ENCODE measurements at places on chromosomes 16 and 17. TPM values are rescaled to one million over a fixed set of nuclear protein-coding genes. Genes with fewer than 3 reads are reported as not detected.

DNA sequence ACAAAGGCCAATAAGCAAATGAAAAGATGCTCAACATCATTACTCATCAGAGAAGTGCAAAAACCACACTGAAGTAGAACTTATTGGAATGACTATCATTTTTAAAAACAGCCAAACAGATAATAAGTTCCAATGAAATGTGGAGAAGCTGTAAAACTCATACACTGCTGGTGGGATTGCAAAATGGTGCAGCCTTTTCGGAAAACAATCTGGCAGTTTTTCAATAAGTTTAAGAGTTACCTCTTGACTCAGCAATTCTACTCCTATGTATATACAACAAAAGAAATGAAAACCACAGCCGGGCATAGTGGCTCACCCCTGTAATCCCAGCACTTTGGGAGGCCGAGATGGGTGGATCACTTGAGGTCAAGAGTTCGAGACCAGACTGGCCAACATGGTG is 49.3 kb downstream of the AKAP10 start:
- no peak for DNase-seq

ASPHD1 gene
- 1.6 TPM for polyA plus RNA-seq

CFAP97D1 gene
- polyA plus RNA-seq, result not detected

HBZ gene
- 0.16 TPM for polyA plus RNA-seq

- no peak for DNase-seq
Measured at GRCh38 chr16:56734429-56734828, 4.5 kb downstream of the NUP93 start.

DNA sequence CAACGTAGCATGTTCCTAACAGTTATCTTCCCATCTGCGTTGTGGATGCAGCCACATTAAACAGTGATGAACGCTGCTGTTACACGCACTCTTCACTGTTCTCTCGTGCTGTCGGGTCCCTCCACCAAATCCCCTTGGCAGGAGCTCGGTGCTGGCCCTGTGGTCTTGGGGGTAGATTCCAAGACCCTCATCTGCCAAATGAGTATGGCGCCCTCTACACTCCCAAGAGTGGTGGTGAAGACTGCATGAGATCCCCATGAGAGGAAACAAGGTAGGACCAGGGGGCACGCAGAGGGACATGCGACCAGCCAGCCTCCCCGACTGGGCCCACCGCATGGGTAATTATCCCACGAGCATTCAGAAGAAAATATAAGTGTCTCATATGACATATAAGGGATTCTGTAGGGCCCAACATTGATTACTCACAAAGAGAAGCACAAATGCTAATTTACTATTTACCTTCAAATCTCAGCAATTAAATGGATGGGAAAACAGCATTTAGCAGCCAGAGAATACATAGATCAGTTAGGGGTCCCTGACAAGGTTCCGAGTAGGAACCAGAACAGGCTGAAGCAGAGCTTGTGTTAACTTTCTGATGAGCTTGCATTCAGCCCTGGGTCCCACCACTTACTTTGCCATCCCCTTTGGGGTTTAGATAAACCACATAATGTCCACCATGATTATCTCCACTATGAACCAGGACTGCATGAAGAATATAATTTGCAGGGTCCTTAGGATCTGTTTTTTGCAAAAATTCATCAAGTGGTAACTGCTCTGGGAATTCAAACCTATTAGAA is 23.8 kb downstream of the LITAFD start:
- DNase-seq, result no peak

- no peak for DNase-seq
Measured at GRCh38 chr16:17724242-17724898, 253.6 kb upstream of the XYLT1 start.

- no peak for DNase-seq
Measured at GRCh38 chr17:47301831-47302230, 21.9 kb upstream of the EFCAB13 start.

- DNase-seq, result no peak
Measured at GRCh38 chr17:72682605-72683004, 409.9 kb downstream of the SLC39A11 start.

DNA sequence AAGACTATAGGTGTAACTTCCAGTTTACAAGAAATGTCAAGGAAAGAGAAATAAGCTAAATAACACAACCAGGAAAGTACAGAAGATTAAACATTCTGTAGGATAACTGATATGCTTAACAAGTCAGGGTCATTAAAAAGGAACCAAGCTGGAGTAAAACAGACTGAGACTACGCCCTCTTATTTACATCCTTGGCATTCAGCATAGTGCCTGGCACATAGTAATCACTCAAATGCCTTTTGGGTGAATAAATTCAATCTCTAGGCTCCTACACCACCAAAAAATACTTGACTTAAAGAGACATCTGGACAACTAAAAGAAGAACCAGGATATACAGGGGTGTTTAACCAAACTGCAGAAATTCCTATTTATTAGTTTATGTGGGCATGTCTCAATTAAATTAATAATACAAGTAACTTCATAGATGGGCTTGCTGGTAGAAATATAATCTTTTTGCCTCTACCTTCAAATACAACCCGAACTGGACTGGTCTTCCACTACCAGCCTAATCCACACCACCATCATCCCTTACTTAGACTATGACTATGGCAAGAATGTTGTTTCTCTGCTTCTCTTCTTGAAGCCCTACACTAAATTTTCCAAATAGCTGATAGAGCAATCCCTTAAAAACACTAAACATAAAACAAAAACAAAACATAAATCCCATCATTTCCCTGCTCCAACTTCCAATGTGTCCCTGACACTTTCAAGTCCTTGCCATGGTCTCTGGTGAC is 47.7 kb upstream of the ULK2 start:
- no peak for DNase-seq

DNA sequence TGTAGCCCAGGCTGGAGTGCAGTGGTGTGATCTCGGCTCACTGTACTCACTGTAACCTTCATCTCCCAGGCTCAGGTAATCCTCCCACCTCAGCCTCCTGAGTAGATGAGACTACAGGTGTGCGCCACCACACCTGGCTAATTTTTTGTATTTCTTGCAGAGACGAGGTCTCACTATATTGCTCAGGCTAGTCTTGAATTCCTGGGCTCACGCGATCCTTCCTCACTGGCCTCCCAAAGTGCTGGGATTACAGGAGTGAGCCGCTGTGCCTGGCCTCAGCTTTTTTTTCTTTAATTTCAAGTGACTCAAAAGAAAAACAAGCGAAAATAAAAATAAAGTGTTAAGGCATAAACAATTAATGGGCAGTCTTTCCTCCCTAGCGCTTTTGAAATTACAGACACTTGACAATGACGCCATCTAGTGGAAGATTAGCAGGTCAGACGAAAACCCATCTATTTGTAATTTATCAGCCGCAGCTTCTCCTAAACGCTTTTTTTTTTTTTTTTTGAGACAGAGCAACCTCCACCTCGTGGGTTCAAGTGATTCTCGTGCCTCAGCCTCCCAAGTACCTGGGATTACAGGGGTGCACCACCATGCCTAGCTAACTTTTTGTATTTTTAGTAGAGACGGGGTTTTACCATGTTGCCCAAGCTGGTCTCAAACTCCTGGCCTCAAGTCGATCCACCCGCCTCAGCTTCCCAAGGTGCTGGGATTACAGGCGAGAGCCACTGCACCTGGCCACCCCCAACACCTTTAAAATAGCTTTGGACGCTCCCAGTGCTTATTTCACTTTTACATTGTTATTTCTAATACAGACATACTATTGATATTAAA is 28.1 kb upstream of the PECAM1 start:
- DNase-seq, result no peak

DNA sequence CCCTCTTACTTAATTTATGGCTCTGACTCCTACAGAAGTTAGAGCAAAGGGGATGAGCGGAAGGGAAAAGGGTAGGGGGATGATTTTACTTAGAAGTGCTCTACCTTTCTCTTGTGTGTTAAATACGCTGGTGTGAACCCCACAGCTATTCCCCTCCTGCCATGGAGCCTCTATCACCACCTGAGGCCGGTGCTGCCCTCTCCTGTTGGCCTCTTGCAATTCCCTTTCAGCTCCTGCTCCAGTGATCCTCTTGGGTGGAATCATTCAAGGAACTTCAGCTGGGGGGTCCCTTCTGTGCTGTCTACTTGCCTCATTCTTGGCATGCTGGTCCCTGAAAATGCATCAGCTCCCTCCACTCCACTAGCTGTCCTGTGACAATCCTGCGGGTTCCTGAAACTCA is 41.8 kb upstream of the CDH8 start:
- DNase-seq, result no peak

DNA sequence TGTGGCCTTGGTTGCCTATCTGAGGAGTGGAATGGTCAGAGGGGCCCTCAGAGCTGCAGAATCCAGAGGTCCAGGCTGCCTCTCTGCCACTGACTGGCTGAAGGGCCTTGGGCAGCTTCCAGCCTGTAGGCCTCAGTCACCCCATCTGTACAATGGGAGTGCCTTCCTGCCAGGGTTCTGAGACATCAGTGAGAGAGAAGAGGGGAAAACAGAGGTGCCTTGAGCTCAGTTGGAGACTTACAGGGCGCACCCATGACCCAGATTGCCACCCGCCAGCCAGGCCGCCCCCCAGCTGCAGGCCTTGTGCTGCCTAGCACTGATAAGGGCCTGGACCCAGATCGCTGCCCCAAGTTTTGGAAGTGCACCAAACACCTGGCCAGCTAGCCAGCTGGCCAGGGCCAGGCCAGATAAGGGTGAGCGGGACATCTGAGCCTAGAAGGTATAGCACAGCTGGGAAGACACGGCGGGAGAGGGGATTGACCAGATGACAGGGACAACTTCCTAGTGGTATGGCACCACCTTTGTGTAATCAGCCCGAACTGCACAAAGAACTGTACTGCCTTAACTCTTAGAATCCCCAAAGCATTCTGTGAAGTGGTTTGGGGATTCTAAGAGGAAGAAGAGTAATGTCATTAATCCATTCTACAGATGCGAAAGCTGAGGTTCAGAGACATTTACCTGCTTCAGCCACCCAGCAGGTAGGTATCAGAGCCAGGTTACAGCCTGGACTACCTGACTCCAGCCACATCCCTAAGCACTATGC is 1.4 kb downstream of the SLC4A1 start:
- DNase-seq, result no peak

Data from spleen (tissue), 13 donors.